RWPE1 (cell line): ENCODE measurements at places on chromosomes 7 and 10.

- DNase-seq = no peak
Observed at GRCh38 chr10:68132391-68132790, 23.1 kb downstream of the MYPN start.

GRCh38 chr7:140062528-140063299 lies at the start of gene PARP12:
TSS of gene PARP12 (minus strand) at chr7:140062951. CDS start at chr7:140062847, 104 bp downstream.
- DNase-seq = peak; percentile 60

- no peak for DNase-seq
Observed at GRCh38 chr7:69962186-69963065, 364.2 kb downstream of the AUTS2 start.

DNA sequence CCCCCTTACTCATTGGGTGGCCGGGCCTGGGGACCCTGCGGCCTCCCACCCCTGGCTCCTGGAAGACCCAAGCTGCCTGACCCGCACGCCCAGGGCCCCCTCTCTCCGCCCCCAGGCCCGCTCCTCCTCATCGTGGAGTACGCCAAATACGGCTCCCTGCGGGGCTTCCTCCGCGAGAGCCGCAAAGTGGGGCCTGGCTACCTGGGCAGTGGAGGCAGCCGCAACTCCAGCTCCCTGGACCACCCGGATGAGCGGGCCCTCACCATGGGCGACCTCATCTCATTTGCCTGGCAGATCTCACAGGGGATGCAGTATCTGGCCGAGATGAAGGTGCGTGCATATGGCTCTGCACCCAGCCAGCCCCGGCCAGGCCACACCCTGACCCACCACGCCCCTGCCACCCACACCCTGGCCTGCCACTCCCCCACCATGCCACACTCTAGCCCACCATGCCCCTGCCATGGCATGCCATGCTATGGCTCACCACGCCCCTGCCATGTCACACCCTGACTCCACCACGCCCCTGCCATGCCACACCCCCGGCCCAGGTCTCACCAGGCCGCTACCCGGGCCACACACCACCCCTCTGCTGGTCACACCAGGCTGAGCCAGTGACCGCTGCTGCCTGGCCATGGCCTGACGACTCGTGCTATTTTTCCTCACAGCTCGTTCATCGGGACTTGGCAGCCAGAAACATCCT lies 18.7 kb upstream of the CSGALNACT2 start:
- DNase-seq = no peak

GRCh38 chr7:158026636-158027265 lies 560.9 kb downstream of the PTPRN2 start:
- DNase-seq = no peak

DNA sequence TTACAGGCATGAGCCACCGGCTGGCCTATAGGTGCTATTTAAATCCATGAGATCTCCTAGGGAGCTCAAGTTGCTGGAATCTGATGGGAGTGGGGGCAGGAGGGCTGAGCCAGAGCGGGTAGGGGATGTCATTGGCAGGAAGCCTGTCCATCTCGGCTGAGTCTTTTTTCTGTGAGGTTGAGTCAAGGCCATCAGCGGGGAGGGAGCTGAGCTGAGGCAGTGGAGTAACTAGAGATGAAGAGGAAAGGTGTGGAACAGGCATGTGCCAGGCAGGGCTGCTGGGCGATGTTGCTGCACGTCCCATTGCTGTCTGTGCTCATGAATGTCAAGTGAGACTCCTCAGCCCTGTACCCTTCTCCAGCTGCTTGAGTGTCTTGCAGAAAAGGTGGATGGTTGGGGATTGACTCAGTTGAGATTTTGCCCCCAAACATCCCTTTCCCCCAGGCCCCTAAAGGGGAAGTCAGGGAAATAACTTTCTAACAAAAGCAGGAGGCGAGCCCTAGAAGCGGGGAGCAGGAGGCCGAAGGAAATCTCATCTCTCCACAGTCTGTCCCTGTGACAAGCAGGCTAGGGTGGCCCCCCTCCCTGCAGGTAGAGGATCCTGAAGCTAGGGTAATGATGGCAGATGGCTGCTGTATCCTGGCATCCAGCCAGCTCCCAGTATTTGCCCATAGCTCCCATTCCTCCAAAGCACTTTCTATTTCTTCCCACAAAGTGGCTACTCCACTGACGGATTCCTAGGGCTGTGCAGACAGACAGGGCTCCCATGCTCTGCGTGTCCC lies 5.4 kb downstream of the ATP6V1F start:
- DNase-seq = no peak

- no peak for DNase-seq
Observed at GRCh38 chr10:28046579-28046978, 47.7 kb upstream of the ODAD2 start.

DNA sequence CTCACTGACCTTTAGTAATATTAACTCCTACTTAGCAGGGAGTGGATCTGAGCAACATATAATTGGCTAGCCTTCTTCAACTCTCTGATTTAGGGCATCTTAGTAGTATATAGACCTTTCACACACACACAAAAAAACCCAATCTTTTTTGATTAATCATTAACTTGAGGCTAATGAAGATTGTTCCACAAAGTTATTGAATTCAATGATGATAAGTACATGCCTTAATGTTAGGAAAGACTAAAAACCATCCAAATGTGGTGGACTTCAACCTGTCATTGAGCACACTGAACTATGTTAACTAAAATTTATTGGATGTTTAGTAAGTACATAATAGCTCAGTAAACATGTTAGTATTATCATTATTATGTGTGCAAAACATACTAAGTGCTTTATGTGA lies 179.4 kb upstream of the SLC25A13 start:
- DNase-seq = no peak

- peak; percentile 18 for DNase-seq
Observed at GRCh38 chr7:120055300-120055699, 217.7 kb upstream of the KCND2 start.
